ENCODE measurements at places on chromosomes 16 and 17.

DNA sequence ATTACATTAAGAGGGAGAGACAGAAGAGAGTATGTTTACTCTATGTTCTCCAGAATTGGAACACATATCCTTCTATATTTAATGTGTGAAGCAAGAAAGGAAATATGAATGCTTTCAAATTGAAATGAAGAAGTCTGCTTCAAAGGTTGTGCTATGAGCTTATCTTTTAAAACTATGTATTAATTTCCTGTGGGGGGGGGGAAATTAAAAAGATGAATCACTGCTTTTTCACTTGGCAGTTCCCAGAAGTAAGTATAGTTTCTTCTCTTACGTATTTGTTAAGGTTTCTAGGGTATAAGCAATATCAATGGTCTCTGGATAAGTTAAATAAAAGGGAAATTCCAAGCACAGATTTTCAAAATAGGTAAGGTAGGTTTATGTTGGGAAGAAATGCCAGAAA is 7.0 kb downstream of the TERF2 start:
- no peak for ATAC-seq

- no peak for ATAC-seq
Observed at GRCh38 chr17:78305801-78306200, 54.1 kb downstream of the SOCS3 start.

DNA sequence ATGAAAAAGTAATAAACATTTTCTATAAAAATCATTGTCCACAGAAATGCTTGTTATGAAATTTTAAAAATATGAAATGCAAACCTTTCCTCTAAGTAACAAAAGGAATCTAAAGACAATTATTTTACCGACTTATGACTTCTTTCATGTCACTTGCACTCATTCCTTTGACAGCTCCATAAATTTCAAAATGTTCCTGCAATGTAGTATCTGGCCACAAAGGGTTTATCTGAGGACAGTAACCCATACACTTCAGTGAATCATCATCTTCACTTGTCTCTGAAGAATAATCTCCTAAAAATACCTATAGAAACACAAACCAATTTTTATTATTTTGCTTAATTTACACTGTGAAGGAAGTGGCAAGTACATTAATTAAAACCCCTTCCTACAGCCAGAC is 25.6 kb upstream of the ABCA10 start:
- ATAC-seq = no peak

GRCh38 chr17:80830020-80830780 is 161.4 kb upstream of the CHMP6 start:
- no peak for ATAC-seq

DNA sequence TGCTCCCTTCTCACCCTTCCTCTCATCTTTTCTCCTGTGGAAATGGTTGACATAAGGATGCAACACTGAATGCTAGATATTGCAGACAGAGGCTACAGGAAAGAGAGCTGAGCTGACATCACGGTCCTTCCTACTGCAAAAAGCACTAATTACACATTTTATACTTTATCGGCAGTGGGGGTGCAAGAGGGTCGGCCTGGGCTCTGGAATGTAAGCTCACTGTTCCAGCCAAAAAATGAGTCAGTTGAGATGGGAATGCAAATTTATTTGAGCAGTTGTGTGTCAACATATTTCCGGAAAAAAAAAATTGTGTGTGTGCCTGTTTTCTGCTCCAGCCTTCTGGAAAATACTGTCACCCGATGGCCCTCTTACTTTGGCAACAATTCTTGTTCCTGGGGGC is 14.1 kb upstream of the MRTFB start:
- no peak for ATAC-seq

- ATAC-seq = no peak
Observed at GRCh38 chr16:4690946-4691665, 2.3 kb upstream of the NUDT16L1 start.

Data from stimulated activated memory B cell treated with anti-CD40 and anti-IgM and Interleukin-4, amounts not matched to agents 10 μg/mL and 1 μg/mL and 100 μg/mL, for 72 hours (primary cell).